Stimulated activated CD8-positive, alpha-beta memory T cell treated with anti-CD3 and anti-CD28 coated beads, Interleukin-4, amount 100 ng/mL, for 24 hours (primary cell): ENCODE measurements at places on chromosomes 2 and 18.

GRCh38 chr2:221095356-221095755, 476.7 kb downstream of the EPHA4 start:
- DNase-seq: no peak

DNA sequence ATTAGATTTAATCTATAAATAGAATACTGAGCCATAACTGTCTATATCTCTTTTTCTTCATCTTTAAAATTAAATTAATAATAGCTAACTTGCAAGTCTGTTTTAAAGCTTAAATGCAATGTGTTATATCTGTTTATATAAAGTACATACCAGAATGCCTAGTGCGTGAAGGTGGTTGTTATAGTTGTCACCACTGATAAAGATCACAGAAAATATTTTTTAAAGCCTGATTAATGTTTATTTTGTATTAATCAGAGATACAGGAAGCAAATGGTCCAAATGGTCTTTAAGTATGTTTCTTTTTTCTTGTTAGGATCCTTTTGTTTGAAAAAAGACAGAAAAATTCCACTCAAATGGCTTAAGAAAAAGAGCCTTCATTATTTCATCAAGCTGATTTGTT, 560.6 kb downstream of the CPS1 start:
- no peak for DNase-seq

DNA sequence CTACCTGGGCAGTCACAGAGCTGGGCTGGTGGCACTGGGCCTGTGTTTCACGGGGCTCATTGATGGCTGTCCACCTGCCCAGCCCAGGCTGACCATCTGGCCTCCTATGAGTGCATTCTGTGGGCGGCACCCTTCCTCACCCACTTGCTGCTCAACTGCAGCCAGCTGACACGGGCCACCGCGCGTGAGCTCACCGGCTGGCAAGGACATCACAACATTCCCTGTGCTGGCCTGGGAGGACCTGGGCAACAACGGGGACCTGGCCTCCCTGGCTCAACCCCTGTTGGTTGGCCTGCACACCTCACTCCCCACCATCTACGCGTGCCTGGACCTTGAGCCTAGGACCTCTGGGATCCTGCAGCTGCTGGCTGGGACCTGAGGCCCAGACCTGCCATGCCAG, 98.2 kb upstream of the DTNA start:
- DNase-seq: no peak

- no peak for DNase-seq
Observed at GRCh38 chr2:186558512-186559276, 31.2 kb upstream of the ITGAV start.

DNA sequence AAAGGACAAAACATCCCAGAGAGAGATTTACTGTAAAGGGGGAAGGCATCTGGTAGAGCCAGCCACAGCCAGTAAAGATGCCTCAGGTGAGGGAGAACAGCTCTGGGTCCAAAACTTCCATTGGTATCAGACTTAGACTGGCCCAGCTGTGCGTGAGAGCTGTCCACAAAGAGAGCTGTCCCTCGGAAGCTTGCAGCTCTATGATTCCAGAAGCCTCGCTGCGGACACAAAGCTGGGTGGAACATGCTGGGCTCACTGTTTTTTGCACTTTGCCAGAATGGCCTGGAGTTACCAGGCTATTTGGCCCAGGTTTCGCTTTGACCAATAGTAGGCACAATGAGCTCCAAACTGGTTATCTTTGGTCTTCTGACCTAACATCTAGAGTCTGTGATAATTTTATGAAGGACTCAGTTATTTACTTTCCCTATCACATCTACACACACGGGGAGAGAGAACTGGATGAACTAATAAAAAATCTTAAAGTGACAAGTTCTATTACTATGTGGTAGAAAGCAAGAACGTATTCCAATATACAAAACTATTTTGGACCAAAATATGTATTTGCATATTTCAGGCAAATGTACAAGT, 101.9 kb downstream of the DNER start:
- no peak for DNase-seq

DNA sequence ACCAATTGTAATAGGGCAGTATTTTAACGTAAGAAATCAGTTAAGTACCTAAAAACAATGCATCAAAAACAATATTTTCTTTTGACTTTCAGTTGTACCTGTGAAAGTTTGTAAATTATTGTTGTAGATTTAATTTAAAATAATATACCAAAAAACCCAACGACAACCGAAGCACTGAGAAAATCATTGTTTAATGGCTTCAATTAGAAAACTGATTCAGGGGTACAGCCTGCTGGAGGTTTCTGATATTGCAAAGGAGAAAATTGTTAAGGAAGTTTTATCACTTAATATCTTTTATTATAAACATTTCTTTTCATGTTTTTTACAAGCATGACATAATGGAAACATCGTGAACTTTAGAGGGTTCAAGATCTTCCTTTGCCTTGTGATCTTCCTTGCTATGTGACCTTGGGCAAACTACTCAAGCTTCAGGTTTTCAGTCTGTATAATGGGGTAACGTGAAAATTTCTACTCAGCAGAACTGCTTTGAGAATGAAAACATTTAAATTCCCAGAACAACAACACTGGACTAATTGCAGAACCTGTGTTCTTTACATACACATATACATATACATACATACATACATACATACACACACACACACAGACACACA, 76.3 kb upstream of the GLS start:
- no peak for DNase-seq

DNA sequence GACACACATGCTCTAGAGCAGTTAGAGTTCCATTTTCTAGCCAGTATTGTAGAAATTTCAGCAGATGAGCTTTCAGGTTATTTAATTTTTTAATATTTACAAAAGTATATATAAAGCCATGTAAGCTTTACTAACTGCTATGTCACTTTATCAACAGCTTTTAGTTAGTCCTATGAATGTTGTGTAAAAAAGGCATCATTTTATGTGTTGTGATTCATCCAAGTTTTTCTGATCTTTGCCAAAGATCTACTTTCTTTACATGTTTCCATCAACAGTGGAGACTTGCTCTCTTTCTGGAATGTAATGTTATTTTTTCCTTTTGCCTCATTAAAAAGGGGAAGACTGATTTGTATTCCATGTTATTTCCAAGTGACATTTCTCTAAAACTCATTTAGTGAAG, 125.2 kb upstream of the TFPI start:
- DNase-seq: no peak

DNA sequence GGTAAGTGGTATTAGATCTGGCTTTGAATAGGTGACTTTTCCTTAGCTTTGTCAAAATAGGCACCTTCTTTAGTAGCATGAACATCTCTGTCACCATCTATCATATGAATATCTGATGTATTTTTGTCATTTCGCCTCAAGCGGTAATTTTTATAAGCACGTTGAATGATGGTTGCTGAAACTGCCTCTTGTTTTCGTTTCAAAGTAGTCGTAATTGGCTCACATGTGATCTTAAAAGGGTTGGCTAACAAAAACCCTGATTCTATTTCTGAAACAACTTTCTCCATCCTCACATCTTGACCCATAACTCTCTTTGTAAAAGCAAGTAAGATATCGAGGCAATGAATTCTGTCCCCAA, 29.8 kb upstream of the SCN9A start:
- no peak for DNase-seq

- DNase-seq: no peak
Observed at GRCh38 chr2:65199166-65199565, 28.5 kb upstream of the ACTR2 start.

DNA sequence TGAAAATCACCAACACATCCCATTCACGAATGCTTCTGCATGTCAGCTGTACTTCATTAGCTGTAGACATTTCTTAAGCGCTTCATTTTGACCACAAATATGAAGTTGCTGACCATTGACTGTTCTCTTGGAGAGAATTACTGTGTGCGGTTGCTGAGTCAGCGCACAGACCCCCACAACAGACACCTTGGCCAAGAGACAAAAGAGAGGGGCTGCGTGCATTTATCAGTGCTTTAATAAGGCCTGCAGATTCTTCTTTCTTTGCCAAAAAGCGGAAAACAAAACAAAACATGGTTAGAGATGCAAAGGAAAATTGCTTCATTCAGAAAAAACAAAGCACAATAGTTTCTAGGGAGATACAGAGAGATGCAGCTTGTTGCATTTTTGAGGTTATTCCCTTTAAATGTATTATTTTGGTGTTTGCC, 174.7 kb downstream of the ACKR3 start:
- no peak for DNase-seq

GRCh38 chr2:5959836-5960820, 267.9 kb downstream of the SOX11 start:
- no peak for DNase-seq

GRCh38 chr2:1381644-1382043, 31.6 kb upstream of the TPO start:
- no peak for DNase-seq

- DNase-seq: no peak
Observed at GRCh38 chr2:204695506-204695905, 150.2 kb downstream of the PARD3B start.

- DNase-seq: peak; percentile 77
Observed at GRCh38 chr2:240143801-240144648, 3.6 kb upstream of the OTOS start.

GRCh38 chr2:200170221-200170620, 136.3 kb upstream of the SPATS2L start:
- DNase-seq: no peak

DNA sequence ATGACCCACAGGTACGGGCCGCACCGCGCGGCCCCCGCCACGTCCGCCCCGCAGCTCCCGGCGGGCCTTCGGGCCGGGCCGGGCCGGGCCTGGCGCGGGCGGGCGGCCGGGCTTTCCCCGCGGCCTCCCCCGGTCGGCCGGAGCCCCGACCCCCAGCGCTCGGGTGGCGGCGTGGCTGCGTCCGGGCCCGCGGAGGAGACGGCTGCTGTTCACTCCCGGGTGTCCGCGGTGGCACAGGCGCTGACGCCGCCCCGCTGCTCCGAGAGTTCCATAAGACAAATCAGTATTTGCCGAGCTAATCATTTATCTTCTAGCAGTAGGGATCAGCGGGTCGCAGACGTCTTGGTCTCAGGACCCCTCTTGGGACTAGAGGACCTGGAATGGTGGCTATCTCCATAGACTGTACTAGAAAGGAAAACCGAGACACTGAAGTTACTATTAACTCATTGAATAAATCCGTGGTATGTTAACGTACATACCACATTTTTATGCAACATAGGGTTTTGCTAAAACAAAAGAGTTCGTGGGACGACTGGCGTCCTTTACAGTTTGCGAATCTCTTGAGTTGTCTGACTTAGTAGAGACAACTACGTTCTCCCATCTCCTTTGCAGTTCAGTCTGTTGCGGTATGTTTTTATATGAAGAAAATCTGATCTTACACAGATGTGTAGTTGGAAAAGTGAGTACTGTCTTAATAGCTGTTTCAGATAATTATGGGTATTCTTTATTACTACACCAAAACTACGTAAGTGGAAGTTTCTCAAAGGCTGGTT, 500 bp downstream of the LIMS1 start:
- DNase-seq: peak; percentile 22

DNA sequence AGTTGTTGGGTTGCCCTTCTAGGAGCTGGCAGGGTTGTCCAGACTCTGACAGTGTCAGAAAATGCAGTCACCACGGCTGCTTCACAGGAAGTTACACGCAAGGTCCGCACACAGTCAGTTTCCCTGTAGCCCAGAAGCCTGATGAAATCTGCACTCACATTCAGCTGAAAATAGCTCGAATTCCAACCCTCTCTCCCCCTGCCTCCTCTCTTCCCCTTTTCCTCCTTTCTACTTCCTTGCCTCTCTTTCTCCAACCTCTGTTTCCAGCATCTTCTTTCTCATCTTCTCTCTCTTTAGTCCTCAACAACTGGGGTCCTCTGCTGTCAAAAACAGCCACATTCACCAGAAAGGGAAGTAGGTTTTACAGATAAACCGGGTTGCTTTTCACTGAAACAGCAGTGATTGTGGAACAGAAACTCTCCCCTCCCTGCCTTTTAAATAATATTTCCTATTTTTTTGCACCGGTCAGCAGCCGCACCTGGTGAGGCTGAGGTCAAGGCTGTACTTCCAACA, 69.3 kb downstream of the BCL11A start:
- DNase-seq: no peak

- DNase-seq: no peak
Observed at GRCh38 chr2:100409975-100410647, 7.4 kb downstream of the CHST10 start.
